ENCODE measurements at places on chromosomes 16 and 17. TPM values are rescaled to one million over a fixed set of nuclear protein-coding genes. Genes with fewer than 3 reads are reported as not detected.

DNA sequence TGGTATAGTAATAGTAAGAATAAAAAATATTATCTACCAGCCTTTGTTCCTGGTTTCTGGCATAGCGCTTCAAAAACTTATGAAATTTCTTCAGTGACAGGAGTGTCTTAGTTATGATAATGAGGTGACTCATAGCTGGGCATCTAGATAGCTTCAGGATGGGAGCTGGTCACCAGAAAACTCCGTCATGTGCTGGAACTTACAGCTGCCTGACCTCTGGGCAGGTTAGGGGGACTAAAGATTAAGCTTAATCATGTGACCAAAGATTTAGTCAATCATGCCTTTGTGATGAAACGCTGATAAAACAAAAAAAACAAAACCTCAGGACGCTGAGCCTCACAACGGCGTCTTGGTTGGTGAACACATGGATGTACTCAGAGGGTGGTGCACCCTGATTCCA is 154.2 kb downstream of the MYO1D start:
- DNase-seq, result no peak
- H3K4me1 ChIP-seq, result no peaks in the 10 kb centered on the region
- no peaks in the 10 kb centered on the region for H3K27me3 ChIP-seq
- H3K27ac ChIP-seq, result no peak overlapping the region
- H3K4me3 ChIP-seq, result no peak overlapping the region

GRCh38 chr16:2043667-2044451 is 3.8 kb downstream of the NTHL1 start:
- H3K27ac ChIP-seq, result no peak overlapping the region
- H3K36me3 ChIP-seq, result peaks cover 4% of the 10 kb centered on the region
- H3K4me1 ChIP-seq, result peaks cover 27% of the 10 kb centered on the region
- no peak for DNase-seq
- no peaks in the 10 kb centered on the region for H3K27me3 ChIP-seq
- no peak overlapping the region for H3K4me3 ChIP-seq

GRCh38 chr16:67936124-67936879 is at the start of gene PSMB10:
Gene PSMB10 (minus strand): TSS chr16:67936850. CDS start chr16:67936749, 101 bp downstream.
- H3K27me3 ChIP-seq, result no peaks in the 10 kb centered on the region
- peaks cover 33% of the 10 kb centered on the region for H3K36me3 ChIP-seq
- peak within 1 kb of the TSS; percentile 96 for H3K4me3 ChIP-seq
- peaks cover 54% of the 10 kb centered on the region for H3K4me1 ChIP-seq
- peak; percentile 30 for DNase-seq

- H3K36me3 ChIP-seq, result no peaks in the 10 kb centered on the region
- no peak overlapping the region for H3K27ac ChIP-seq
- no peak for DNase-seq
- no peak overlapping the region for H3K4me3 ChIP-seq
- H3K4me1 ChIP-seq, result peaks cover 8% of the 10 kb centered on the region
These were observed 7.6 kb upstream of the PKMYT1 start for GRCh38 chr16:2987833-2988232.

The BRIP1 gene
- total RNA-seq, result 1.9 TPM

DNA sequence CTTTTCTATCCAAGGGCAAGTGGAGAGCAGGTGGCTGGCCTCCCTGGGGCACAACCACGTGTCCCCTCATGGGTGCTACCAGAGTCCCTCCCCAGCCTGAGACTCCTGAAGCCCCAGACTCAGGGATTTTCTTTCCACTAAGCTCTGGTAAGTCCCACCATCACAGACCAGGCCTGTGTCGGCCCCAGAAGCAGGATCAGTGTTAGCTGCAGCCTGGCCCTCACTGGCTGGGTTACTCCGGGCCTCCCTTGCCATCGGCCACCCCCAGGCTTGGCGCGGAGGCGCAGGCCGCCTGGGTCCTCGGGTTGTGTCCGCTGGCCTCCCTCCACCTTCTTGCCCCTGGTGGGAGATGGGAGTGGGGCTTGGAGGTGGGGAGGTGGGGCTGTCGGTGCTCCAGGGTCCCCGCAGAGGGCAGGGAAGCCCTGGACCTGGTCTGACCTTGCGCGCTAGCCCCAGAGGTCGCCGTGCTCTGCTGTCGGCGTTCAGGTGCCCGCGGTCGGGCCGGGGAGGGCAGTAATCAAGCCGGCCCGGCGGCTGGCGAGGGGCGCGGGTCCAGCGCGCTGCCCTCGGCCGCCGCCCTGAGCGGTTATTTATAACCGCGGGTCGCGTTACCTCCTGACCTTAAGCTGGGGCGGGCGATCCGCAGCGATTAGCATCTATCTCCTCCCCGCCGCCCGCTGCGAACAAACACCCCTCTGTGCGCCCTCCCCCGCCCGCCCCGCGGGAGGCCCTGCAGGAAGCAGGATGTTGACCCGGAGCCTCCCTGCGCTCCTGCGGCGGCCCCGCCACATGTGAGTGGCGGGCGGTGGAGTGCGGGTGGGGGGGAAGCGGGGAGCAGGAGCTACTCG is 78.1 kb upstream of the TOB1 start:
- no peaks in the 10 kb centered on the region for H3K36me3 ChIP-seq
- peak overlapping the region; percentile 68 for H3K27ac ChIP-seq
- DNase-seq, result peak; percentile 85

DNA sequence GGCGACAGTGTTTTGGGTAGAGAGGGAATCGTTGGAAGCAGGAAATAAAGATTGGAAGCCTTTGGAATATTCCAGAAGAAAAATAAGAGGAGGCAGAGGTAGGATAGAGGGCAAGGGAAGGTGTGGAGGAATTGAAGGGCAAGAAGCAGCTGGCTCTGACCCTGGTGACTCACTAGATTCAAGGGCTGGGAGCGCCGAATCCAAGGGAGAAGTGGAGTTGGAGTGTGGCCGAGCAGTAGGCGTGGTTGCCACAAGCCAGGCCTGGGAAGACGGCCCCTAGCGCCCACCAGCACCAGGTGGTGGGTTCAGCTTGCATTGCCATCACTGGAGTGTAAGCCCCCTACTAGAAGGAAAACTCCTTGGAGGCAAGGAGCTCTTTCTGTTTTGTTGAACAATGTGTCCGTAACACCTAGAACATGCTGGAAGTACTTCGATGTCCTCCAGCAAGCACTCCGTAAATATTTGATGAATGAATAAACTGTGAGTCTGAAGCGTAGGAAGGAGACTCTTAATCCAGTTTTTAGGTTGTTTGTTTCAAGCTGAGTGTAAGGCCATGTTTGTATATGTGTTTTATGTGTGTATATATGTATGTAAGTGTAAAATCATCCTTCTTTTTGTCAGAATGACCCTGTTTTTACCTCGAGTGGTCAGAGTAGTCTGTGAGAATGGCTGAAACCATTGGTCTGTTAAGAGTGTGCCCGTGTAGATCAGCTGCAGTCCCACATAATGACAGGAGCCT is 139.5 kb downstream of the CMIP start:
- no peaks in the 10 kb centered on the region for H3K4me1 ChIP-seq
- no peaks in the 10 kb centered on the region for H3K27me3 ChIP-seq
- DNase-seq, result no peak
- H3K27ac ChIP-seq, result no peak overlapping the region
- no peak overlapping the region for H3K4me3 ChIP-seq
- peaks cover 2% of the 10 kb centered on the region for H3K36me3 ChIP-seq

The WNT3 gene
- not detected for total RNA-seq

GRCh38 chr17:48198950-48199541 is 91.5 kb downstream of the SNX11 start:
- peaks cover 32% of the 10 kb centered on the region for H3K36me3 ChIP-seq
- no peak overlapping the region for H3K27ac ChIP-seq
- no peak overlapping the region for H3K4me3 ChIP-seq
- no peak for DNase-seq

- no peak overlapping the region for H3K27ac ChIP-seq
- no peaks in the 10 kb centered on the region for H3K27me3 ChIP-seq
- DNase-seq, result no peak
- peaks cover 43% of the 10 kb centered on the region for H3K36me3 ChIP-seq
- H3K4me1 ChIP-seq, result no peaks in the 10 kb centered on the region
These were observed 7.6 kb upstream of the LCAT start for GRCh38 chr16:67951485-67951884.

The CFAP97D1 gene
- total RNA-seq, result not detected

The MT1M gene
- not detected for total RNA-seq

- H3K27ac ChIP-seq, result no peak overlapping the region
- no peaks in the 10 kb centered on the region for H3K4me1 ChIP-seq
- no peak overlapping the region for H3K4me3 ChIP-seq
- no peaks in the 10 kb centered on the region for H3K36me3 ChIP-seq
These were observed 20.8 kb downstream of the C17orf67 start for GRCh38 chr17:56812901-56813388.

The TMEM220 gene
- total RNA-seq, result 3.2 TPM

GRCh38 chr16:86227801-86228200 is 282.5 kb upstream of the FOXF1 start:
- DNase-seq, result no peak
- H3K27me3 ChIP-seq, result peaks cover 10% of the 10 kb centered on the region
- H3K4me1 ChIP-seq, result no peaks in the 10 kb centered on the region

- no peak overlapping the region for H3K27ac ChIP-seq
- DNase-seq, result no peak
- H3K27me3 ChIP-seq, result peaks cover 4% of the 10 kb centered on the region
- H3K4me3 ChIP-seq, result no peak overlapping the region
These were observed 198.5 kb upstream of the WSCD1 start for GRCh38 chr17:5871666-5872065.

GRCh38 chr17:39151943-39152818 is 744 bp upstream of the PLXDC1 start:
- peak overlapping the region; percentile 69 for H3K27ac ChIP-seq
- peak overlapping the region; percentile 94 for H3K4me3 ChIP-seq
- H3K4me1 ChIP-seq, result peaks cover 55% of the 10 kb centered on the region
- H3K36me3 ChIP-seq, result no peaks in the 10 kb centered on the region
- DNase-seq, result peak; percentile 32

- H3K27ac ChIP-seq, result no peak overlapping the region
- no peaks in the 10 kb centered on the region for H3K36me3 ChIP-seq
- no peak for DNase-seq
- peaks cover 3% of the 10 kb centered on the region for H3K27me3 ChIP-seq
- no peaks in the 10 kb centered on the region for H3K4me1 ChIP-seq
- no peak overlapping the region for H3K4me3 ChIP-seq
These were observed 134.7 kb downstream of the USP31 start for GRCh38 chr16:23014592-23014991.

The TRPV3 gene
- 0.56 TPM for total RNA-seq

The UNK gene
- 36.1 TPM for total RNA-seq

- peaks cover 11% of the 10 kb centered on the region for H3K4me1 ChIP-seq
- no peak overlapping the region for H3K27ac ChIP-seq
- H3K36me3 ChIP-seq, result no peaks in the 10 kb centered on the region
- DNase-seq, result no peak
These were observed 10.3 kb upstream of the DLX4 start for GRCh38 chr17:49958723-49959122.

GRCh38 chr16:24771132-24771778 is 41.8 kb downstream of the TNRC6A start:
- H3K36me3 ChIP-seq, result peaks cover 7% of the 10 kb centered on the region
- H3K4me1 ChIP-seq, result peaks cover 4% of the 10 kb centered on the region

DNA sequence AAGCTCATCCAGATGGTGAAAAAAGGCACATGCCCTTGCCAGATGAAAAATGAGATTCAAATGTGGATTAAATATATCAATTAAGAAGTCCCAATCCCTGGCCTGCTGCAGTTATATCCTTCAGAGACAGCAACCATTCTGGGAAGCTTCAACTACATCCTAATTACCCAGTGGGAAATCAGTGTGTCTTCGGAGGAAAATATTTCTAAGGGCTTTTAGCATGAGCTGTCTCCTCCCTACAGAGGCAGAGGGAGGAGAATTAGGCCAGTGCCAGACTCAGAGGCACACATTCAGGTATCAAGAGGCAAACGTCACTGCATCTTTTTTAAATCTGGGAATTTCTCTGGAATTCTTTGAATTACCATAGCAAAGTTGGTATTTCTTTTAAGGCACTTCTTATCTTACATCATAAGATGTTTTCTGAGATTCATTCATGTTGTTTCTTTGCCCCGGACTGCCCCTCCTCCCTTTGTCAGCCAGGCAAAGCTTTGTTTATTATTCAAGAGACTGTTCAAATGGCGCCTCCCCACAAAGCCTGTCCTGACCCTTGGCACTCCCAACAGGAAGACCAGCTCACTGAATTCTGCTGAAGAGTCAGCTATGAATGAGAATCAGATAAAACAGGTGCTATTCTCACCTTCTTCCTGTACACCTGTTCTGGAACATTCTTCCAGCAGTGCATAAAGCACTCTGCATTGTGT is 38.3 kb upstream of the SMPD3 start:
- H3K4me3 ChIP-seq, result no peak overlapping the region
- H3K27ac ChIP-seq, result no peak overlapping the region
- DNase-seq, result no peak
- no peaks in the 10 kb centered on the region for H3K4me1 ChIP-seq
- no peaks in the 10 kb centered on the region for H3K36me3 ChIP-seq

DNA sequence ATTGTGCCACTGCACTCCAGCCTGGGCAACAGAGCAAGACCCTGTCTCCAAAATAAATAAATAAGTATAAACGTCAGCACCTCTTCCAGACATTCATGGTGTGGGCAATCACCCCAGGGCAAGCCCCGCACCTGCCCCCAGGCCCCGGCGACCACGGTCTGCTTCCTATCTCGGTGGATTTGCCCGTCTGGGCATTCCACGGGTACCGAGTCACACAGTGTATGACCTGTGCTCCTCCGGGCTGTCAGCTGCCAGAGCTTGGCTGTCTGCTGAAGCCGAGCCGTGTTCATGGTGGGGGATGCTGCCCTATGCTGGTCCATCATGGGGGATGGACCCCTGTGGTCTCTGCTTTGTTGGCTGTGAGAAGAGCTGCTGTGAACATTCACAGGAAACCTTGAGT is 15.4 kb downstream of the CYBC1 start:
- no peaks in the 10 kb centered on the region for H3K27me3 ChIP-seq
- H3K4me1 ChIP-seq, result peaks cover 22% of the 10 kb centered on the region
- no peak overlapping the region for H3K4me3 ChIP-seq
- DNase-seq, result no peak
- H3K36me3 ChIP-seq, result peaks cover 15% of the 10 kb centered on the region
- H3K27ac ChIP-seq, result no peak overlapping the region

DNA sequence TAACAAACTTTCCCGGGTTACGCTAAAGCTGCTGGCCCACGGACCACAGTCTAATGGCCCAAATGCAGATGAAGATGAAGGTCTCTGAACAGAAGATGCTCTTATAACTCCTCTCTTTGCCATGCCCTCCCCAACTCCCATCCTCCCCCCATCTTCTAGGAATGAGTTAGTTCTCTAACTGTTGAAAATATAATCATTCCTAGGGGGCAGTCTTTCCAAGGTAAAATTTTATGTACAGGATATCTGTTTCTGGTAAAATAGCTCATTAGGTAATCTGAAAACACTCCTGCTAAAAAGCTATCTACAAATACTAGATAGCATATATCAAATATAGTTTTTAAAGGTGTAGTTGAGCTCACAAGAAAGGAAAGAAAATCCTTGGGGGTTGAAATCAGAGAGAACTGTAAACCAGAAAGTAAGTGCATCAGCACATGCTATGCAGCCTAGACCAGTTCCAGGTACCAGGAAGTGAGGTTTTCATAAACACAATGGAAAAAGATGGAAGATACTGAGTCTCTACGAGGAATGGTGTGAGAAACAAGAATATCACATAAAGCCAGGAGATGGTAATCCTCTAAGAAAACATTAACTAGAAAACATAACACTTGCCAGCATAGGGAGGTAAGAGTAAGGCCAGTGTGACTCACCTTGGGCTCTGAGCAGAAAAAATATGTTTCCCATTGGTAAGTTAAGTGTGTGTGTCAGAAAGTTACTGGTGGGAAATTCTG is 38.1 kb downstream of the CMC2 start:
- no peaks in the 10 kb centered on the region for H3K27me3 ChIP-seq
- peaks cover 5% of the 10 kb centered on the region for H3K36me3 ChIP-seq

All from CD4-positive, alpha-beta T cell (primary cell).